SW 1271 (cell line): ENCODE measurements at places on chromosomes 5 and 9.
A peak's percentile ranks its signal among the peaks of the same experiment; 100 is the strongest.

GRCh38 chr9:99491408-99492158, 269.5 kb downstream of the SEC61B start:
- no peak for DNase-seq

DNA sequence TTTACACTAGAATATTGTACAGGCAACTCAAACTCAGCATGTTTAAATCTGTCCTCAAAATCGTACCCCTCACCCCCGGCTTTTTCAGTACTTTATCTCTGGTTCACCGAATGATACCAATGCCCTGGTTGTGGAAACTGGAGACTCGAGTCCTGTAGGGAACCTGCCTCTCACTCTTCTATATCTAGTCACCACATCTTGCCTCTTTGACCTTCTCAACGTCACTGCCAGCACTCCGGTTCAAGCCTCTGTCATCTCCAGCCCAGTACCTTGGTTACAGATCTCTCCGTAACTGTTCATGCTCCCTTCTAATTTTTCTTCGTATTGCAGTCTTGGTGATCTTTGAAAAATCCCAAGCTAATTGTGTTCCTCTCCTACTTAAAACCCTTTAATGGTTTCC, 6.7 kb downstream of the SLC44A1 start:
- DNase-seq, result no peak

DNA sequence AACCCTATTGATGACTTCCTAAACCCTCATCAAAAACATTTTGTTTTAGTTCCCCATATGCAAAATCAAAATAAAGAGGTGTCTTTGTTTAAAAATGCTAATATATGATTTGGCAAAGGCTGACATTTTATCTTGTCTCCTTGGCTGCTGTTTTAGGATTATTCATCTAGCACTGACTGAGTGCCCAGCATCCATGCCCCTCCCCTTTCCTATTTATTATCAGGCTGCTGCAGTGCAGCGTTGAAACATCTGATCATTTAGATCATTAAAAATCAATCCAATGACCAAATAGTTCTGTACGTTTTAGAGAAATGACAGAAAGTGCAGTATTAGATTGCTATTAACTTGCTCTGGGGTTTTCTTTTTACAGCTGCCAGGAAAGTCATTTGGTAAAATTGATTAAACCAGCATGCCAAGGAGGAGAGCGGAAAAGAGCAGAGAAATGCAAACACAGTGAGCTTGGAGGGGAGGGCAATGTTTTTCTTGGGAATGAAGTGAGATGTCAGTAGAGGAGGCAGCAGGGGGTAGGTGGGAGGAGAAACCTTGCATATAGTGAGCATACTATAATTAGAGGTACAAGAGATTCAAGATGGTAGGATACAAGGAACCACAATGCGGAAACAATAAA, 286.3 kb downstream of the PDE4D start:
- no peak for DNase-seq

- DNase-seq, result no peak
Measured at GRCh38 chr5:34491251-34491620, 164.9 kb upstream of the RAI14 start.

GRCh38 chr9:79185866-79186265, 385.9 kb upstream of the TLE4 start:
- DNase-seq, result no peak

DNA sequence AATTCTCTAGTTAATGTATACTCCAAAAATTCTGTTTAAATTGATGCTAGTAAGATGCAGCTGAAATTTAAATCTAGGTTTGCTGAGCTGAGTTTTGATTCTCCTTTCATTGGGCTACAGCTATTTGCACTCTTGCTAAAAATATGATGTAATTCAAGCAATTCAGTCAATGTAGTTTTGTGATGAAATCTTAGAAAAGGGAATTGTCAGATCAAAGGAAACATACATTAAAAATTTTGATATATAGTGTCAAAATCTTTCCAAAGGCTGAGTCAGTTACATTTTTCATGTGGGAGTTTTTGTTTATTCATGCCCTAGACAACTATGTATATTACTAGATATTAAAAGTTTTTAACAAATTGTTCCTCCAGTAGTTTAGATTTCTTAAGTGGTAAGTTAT, 334.9 kb upstream of the DAB2 start:
- no peak for DNase-seq

GRCh38 chr9:17837965-17838364, 259.1 kb downstream of the SH3GL2 start:
- DNase-seq, result no peak

DNA sequence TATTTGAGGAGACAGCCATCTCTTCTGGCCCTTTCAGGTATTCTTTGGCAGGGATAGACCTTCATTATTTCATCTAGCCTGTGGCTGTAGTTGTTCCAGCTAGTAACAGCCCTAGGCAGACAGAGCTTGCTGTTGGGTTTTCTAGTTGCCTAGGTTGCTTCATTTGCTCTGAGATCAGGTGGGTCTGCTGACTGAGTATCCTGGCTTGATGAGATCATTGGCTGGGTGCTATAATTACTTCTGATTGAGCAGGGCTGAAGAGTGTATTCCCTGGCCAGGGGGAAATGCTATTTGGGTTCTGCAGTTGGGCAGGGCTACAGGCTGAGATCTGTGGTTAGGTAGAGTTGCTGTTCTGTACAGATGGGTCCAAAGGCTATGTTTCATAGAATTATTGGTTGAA, 456.1 kb downstream of the PSAT1 start:
- no peak for DNase-seq

GRCh38 chr5:136084698-136085097, 47.9 kb upstream of the SMAD5 start:
- DNase-seq, result no peak

GRCh38 chr5:52709167-52709925, 78.4 kb upstream of the ITGA1 start:
- no peak for DNase-seq

DNA sequence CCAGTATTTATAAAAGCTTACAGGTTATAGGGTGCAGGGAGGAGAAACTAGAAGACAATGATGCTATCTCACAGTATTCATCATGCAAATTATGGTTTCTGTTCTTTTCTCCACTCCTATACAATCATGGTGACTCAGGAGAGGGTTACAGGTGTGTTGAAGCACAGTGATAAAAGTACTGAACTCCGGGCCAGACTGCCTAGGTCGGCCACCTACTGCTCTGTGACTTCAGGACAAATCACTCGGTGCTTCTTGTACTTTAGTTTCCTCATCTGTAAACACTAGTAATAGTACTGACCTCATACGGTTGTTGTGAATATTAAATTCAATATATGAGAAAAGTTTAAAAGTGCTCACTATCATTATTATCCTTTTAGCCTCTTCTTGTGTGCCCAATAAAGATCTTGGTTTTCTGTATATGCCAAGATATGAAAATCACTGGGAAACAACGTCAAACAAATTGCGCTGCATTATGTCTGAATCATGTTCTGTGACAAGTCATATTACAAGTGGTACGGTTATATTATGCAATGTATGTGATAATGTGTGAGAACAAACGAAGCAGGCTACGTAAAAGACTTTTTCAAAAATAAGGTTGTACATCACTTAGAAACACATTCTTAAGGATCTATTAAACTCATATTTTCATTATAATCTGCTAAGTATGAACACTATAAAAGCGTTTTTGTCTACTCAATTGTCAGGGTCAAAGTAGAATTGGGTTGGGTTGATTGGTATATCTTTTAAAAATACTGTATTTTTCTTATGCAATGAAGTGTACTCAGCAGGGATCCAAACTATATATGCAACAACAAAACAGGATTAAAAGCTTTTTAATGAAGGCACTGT, 153.3 kb downstream of the EFNA5 start:
- no peak for DNase-seq

DNA sequence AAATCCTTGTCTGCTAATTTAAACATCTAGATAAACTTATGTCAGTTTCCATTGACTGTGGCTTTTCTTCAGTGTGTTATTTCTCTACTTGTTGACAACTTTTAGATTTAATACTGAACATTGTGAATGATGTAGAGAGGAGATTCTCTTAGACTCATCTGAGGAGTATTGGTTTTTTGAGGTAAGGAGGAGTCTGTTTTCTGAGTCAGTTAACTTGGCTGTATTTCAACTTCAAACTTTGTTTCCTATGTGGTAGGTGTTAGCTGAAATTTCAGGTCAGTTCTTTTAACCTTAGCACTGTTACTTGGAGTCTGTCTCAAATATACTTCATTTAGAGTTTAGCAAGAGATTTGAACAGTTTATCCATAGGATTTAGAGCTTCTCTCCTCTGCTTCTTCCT, 67.9 kb downstream of the XRCC4 start:
- DNase-seq, result no peak

DNA sequence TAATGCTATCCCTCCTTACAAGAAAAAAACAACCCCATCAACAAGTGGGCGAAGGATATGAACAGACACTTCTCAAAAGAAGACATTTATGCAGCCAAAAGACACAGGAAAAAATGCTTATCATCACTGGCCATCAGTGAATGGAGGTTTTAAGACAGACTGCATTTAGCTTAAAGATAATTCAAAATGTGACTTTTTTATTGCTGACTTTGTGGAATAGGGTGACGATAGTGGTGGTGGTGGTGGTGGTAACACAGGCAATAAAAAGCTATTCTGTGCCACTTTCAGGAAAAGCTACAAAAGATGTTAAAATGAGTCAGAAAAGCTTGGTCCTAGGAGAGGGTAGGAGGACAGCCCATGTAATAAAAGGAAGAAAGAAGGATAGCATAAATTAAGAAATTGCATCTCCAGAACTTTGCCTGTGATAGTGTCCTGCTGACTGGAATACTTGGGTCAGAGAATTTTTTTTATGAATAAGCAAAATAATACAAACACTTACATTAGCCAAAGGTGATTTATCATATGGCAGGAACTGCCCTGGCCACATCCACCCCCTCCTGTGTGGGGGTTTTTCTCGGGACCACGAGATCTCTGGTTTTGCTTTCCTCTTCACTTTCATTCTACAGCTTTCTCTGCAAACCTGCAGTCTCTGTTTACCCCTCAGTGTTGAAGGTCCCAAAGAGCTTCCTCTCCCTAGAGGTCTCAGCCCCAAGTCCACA, 186.7 kb downstream of the DRD1 start:
- DNase-seq, result no peak

DNA sequence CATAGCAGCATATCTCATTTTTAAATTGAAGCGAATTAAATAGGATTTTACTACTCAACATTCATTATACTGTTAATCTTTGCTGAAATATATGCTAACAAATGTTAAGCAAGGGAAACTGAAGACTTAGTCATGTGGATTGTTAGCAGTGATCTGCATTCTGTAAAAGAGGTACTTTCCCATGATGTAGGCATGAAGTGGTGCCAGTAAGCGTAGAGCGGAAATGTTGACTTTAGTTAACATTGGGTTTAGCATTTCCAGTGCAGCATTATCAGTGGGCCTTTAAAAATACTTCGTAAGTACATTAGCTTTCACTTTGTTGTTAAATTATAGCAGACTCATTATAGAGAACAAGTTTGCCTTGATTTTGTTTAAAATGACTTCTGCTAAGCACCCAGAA, 130.3 kb downstream of the CDC42SE2 start:
- no peak for DNase-seq

- DNase-seq, result no peak
Measured at GRCh38 chr9:97721396-97721795, 24.3 kb upstream of the XPA start.

DNA sequence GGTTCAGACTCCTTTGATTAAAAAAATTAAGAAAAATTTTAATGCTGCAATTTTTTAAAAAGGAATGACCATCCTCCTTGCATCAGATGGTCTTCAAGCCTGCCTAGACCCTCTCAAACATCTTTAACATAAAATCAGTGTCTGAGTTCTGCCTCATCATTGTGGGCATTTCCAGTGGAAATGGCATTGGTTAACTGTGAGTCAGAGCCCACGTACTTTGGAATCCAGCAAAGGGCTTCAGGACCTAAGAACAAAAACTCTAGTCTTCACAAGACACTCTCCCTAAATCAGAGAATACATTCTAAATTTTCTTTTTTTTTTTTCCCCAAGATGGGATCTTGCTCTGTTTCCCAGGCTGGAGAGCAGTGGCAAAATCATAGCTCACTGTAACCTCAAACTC, 9.4 kb upstream of the C5orf15 start:
- DNase-seq, result peak; percentile 16

GRCh38 chr9:37919956-37920335, 16.0 kb upstream of the SLC25A51 start:
- no peak for DNase-seq

- no peak for DNase-seq
Measured at GRCh38 chr9:88813638-88814209, 177.5 kb upstream of the S1PR3 start.

GRCh38 chr5:124658867-124659557, 87.4 kb downstream of the ZNF608 start:
- DNase-seq, result no peak

- DNase-seq, result no peak
Measured at GRCh38 chr9:89657295-89657694, 52.5 kb downstream of the GADD45G start.

DNA sequence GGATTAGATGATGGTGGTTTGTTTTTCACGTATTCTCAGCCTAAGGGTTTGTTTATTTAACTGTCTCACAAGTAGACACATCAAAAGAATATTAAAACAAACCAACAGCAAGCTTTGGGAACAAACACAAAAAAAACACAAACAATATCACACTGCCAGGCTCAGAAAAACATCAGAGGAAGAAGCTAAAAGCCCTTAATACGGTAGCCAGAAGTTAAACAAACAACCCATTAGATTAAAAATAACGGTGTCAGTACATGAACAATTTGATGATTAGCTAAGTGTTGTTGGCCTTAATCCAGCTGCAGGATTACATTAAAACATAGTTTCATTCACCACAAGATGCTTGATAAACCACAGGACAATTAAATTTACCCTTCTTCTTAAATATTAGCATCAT, 15.9 kb upstream of the DMRT2 start:
- DNase-seq, result no peak
